NCI-H526 treated with DMSO at 0.1 percent for 48 hours (cell line): ENCODE measurements at places on chromosomes 11 and 22.

DNA sequence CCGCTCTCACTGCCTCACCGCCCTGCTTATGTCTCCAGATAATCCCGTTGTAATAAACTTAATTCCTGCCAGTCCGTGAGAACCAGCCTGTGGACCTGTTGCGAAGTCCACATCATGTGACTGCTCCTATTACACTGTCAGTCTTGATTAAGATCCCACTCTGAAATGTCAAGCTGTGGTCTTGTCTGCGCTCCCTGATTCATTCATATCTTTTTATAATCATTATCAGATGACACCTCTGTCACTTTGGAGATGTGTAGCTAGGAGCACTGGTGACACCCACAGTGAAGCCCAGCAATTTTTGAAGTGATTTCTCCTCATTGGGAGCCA is 377.3 kb downstream of the TBC1D22A start:
- no peak for DNase-seq

DNA sequence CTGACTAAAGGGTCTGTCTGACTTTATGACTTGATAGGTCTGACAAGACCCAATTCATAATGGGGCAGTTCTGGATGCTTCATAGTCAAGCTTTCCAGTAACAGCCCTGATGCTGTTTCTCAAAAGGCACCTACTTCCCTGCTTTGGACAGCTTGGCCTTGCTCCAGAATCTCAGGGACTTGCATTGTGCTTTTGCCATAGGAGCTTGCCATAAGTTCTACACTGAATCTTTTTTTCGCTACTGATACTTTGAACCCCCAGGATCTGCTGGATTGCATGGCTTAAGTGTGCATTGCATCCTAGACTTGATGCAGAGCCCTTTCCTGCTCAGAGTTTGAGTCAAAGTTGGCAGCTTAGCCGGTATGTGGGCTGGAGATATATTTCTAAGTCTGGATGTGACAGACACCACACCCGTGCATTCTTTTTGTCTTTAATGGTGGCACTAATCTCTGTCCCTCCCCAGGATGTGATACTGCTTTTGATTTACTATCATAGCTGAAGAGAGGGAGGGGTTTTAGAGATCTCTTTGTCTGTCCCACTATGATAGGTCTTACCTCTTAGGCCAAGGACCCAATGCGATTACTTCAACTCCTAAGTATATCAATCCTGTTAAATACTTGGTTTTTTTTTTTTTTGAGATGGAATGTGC is 16.9 kb upstream of the SLC3A2 start:
- no peak for DNase-seq

- DNase-seq, result no peak
Measured at GRCh38 chr22:38881464-38881871, 9.5 kb upstream of the CBX6 start.

DNA sequence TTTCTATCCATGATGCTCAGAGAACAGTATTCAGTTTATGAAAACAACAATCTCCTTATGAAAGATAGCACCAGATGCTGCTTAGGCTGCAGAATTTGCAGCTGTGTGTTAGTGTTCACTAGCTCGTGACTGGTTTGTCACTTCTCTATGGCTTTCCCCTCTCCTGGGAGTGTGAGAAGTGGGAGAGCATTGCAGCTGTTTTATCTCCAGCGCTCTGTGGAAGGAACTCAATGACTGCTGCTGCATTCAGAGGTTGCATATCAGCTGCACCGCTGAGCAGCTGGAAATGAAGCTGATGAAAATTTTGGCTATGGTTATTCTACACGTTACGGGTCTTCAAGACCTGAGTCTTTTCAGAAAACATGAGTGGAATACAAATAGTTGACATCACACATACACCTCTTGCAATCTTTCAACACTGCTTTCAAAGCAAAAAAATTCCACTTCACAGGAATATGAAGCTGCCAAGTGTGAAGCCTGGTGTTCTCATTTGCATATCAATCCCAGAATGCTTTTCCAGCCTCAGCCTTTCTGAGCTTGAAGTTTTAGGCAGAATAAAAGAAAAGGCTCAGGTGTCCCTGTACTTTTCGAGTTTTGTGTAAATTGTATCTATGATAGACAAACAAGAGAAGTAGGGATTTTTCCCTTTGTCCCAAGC is 149.3 kb upstream of the DDI1 start:
- no peak for DNase-seq

DNA sequence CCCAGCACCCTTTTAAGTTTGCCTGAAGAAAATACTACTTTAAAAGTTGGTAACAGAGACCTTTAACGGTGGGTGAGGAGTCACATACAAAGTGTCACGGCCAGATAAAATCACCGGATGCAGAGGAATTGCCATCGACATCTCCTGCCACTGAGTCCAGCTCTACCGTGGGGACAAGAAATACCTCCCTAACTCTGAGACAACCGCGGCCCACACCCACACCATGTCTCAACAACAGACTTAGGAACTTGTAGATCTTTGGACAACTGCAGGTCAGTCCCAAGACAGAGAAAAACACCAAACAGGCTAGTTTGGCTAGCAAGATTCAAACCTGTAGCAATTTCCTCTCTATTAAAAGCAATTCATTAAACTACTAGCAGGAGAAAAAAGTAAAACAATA is 669 bp downstream of the ETS1 start:
- DNase-seq, result no peak
